Fibroblast of villous mesenchyme (primary cell): ENCODE measurements at places on chromosomes 12 and 14. TPM values are rescaled to one million over a fixed set of nuclear protein-coding genes. Genes with fewer than 3 reads are reported as not detected.

The SLC6A15 gene
- 0.43 and 0.64 TPM in 2 replicates for total RNA-seq

The TMEM119 gene
- 83.3 and 186 TPM in 2 replicates for total RNA-seq

The KCNC2 gene
- 0.43 TPM in 1 of 2 replicates, not detected in the other for total RNA-seq

The KLRC1 gene
- not detected in 2 replicates for total RNA-seq

The CMA1 gene
- not detected in 2 replicates for total RNA-seq
